ENCODE measurements at places on chromosomes 12 and 14. TPM values are rescaled to one million over a fixed set of nuclear protein-coding genes. Genes with fewer than 3 reads are reported as not detected.

DNA sequence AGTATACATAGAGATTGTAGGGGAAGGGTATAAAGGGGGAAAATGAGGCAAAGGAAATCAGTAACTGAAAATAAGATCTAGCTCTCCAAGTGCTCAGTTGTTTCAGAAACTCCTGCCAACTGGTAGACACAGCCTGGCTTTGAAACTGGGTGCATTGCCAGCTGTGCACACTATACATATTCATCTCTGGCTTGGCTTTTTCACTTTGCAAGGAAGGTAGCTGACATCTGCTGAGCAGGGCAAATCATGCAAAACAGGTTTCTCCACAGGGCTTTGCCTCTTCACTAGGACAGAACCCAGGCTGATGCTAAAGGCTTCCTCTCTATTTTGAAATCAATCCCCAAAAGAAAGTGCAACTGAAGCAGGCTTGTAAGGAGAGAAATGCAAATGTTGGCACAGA lies 101.5 kb downstream of the HELB start:
- no peak for DNase-seq
- H3K27me3 ChIP-seq, result no peaks in the 10 kb centered on the region
- no peak overlapping the region for H3K4me3 ChIP-seq
- no peaks in the 10 kb centered on the region for H3K4me1 ChIP-seq

GRCh38 chr14:91310606-91311283 lies 66.2 kb upstream of the GPR68 start:
- DNase-seq, result no peak
- H3K4me1 ChIP-seq, result peaks cover 38% of the 10 kb centered on the region
- peaks cover 4% of the 10 kb centered on the region for H3K36me3 ChIP-seq

DNA sequence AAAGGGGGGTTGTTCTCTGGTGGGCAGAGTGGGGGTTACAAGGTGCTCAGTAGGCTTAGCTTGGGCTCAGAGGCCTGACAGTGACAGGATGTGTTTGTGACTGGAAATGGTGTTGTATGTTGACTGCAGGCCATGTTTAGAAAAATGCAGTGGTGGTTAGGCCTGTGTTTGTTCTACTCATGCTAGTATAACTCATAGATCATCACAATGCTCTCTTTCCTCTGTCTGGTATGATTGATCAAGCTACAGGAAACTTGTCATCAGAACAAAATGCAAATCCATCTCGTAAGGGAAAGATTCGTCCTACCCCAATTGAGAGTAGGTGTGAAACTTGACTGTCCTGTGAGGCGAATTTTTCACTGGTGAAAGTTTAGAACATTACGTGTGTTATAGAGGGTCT lies 11.8 kb downstream of the TPH2 start:
- H3K27me3 ChIP-seq, result peaks cover 12% of the 10 kb centered on the region
- no peak for DNase-seq
- H3K27ac ChIP-seq, result no peak overlapping the region
- no peaks in the 10 kb centered on the region for H3K4me1 ChIP-seq
- H3K36me3 ChIP-seq, result no peaks in the 10 kb centered on the region

DNA sequence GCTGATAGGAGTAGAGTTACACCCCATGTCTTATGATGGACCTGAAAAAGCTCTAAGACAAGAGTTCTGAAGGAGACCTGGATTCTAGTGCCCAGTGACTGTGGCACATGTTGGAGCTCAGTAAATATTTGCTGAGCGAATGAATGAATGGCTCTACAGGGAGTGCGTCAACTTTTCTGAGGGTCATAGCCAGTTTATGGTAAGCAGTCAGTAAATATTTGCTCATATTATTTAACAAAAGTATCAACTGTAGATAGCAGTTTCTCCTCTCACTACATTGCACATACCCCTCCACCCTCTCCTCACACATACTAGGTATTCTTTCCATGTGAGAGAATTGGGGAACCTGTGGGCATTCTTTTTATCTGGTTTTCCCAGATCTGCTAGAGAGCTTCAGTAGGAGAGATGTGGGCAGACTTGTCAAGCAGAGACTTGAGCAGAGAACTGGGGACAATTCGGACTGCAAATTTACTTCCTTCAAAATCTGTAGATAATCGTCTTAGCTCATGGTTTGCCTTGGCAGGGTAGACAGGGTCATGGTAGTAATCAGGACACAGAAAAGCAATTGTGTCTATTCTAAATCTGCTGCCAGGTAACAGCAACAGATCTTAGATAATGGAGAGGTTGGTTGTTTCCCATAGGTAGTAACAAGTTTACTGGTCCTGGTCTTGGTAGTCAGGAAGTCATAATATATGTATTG lies 5.7 kb downstream of the SLC4A8 start:
- no peaks in the 10 kb centered on the region for H3K27me3 ChIP-seq
- H3K36me3 ChIP-seq, result no peaks in the 10 kb centered on the region
- H3K4me3 ChIP-seq, result no peak overlapping the region
- no peak for DNase-seq
- peaks cover 16% of the 10 kb centered on the region for H3K4me1 ChIP-seq

- peaks cover 10% of the 10 kb centered on the region for H3K4me1 ChIP-seq
- no peak overlapping the region for H3K27ac ChIP-seq
- H3K36me3 ChIP-seq, result no peaks in the 10 kb centered on the region
- no peak overlapping the region for H3K4me3 ChIP-seq
- no peaks in the 10 kb centered on the region for H3K27me3 ChIP-seq
Measured at GRCh38 chr14:69363055-69363454, 35.0 kb downstream of the ERH start.

- no peaks in the 10 kb centered on the region for H3K27me3 ChIP-seq
- H3K27ac ChIP-seq, result no peak overlapping the region
- no peak for DNase-seq
- H3K4me1 ChIP-seq, result no peaks in the 10 kb centered on the region
- no peaks in the 10 kb centered on the region for H3K36me3 ChIP-seq
Measured at GRCh38 chr12:5720381-5721005, 224.6 kb downstream of the ANO2 start.

DNA sequence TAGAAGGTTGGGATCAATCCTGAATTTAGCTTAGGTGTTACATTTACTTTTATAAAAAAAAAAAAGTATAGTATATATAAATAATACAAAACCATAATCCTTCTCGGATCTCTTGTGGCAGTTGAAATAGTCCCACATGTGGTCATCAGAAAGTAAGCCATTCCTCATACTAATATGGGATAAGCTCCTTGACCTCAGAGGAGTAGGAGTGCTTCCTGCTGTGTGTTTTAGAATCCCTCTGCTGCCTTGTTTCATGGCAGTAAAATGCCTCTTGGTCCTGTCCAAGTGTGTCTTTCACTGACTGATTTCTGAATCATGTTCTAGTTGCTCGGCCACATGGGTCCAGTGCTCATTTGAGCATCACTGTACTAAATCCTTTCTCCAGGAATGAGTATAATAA lies 117.0 kb downstream of the NTN4 start:
- H3K4me3 ChIP-seq, result no peak overlapping the region
- H3K27ac ChIP-seq, result no peak overlapping the region
- DNase-seq, result no peak
- H3K27me3 ChIP-seq, result no peaks in the 10 kb centered on the region
- no peaks in the 10 kb centered on the region for H3K36me3 ChIP-seq

DNA sequence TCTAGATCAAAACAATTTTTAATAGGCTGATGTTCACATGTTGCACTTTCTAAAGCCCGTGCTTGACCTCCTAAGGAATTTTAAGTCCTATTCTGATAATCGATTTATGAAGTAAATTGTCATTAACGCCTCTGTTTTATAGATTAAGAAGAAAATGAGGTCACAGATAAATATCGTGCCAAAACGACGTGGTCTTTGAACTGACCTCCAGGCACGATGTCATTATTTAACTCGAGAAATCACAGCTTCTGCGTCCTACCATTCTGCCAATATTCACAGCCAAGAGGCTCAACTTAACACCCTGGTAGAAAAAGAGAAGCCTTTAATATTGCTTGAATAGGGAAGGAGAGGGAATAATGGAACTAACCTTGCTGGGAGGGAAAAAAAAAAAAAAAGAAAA lies 888 bp upstream of the EEA1 start:
- no peaks in the 10 kb centered on the region for H3K27me3 ChIP-seq
- H3K4me3 ChIP-seq, result peak overlapping the region; percentile 91
- no peak for DNase-seq
- peaks cover 23% of the 10 kb centered on the region for H3K4me1 ChIP-seq

Gene SLC7A7
- polyA plus RNA-seq, result 33.4 TPM

GRCh38 chr12:125586441-125586840 lies 521.2 kb downstream of the AACS start:
- no peak overlapping the region for H3K4me3 ChIP-seq
- no peak for DNase-seq
- no peaks in the 10 kb centered on the region for H3K4me1 ChIP-seq
- H3K27me3 ChIP-seq, result no peaks in the 10 kb centered on the region
- H3K36me3 ChIP-seq, result no peaks in the 10 kb centered on the region

Gene KRT78
- not detected for polyA plus RNA-seq

GRCh38 chr12:132275110-132275531 lies 54.3 kb downstream of the GALNT9 start:
- H3K36me3 ChIP-seq, result no peaks in the 10 kb centered on the region
- H3K27me3 ChIP-seq, result peaks cover 7% of the 10 kb centered on the region
- H3K27ac ChIP-seq, result no peak overlapping the region
- DNase-seq, result no peak
- no peak overlapping the region for H3K4me3 ChIP-seq

DNA sequence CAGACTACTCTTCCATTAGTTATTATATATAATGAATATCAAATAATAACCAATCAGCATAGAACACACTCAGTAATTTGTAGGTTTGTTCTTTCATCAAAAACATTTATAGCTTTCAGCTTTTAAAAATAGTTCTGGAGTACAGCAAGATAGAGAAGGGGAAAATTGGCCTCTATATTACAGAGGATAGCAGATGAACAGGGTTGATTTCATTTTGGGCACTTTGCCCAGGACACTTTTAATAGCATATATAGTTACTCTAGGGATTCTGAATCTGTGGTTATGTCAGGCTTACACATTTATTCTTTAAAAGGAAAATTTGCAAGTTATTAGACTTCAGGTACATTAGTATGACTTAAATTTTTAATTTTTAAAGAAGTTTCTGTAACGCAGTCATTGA lies 52.6 kb downstream of the IFT81 start:
- H3K27me3 ChIP-seq, result no peaks in the 10 kb centered on the region
- H3K36me3 ChIP-seq, result no peaks in the 10 kb centered on the region
- H3K27ac ChIP-seq, result no peak overlapping the region
- no peak for DNase-seq
- no peak overlapping the region for H3K4me3 ChIP-seq

Gene LBHD2
- not detected for polyA plus RNA-seq

- H3K4me1 ChIP-seq, result no peaks in the 10 kb centered on the region
- no peak overlapping the region for H3K4me3 ChIP-seq
- H3K27ac ChIP-seq, result no peak overlapping the region
- no peaks in the 10 kb centered on the region for H3K27me3 ChIP-seq
Measured at GRCh38 chr14:101055106-101055662, 151.7 kb upstream of the RTL1 start.

DNA sequence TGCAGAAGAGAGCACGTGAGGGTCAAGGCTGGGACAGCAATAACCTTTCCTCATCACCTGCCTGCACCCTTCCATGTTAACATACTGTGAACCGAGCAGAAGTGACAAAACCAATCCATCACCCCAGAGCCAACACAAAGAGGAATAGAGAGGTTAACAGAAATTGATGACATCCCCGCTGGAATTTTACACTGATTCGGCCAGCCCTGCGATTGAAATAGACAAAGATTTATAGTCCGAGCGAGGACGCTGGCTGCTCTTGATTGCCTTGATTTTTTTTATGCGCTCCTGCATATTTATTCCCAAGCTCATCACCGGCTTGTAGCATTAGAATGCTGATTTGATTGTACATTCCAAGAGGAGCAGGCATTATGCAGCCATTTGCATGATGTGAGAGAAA lies 729.7 kb downstream of the BCL11B start:
- H3K27ac ChIP-seq, result no peak overlapping the region
- H3K4me1 ChIP-seq, result no peaks in the 10 kb centered on the region
- H3K4me3 ChIP-seq, result no peak overlapping the region
- H3K27me3 ChIP-seq, result no peaks in the 10 kb centered on the region
- DNase-seq, result no peak

Gene CPNE6
- polyA plus RNA-seq, result 0.10 TPM

Measured in B cell (primary cell).